Nephron progenitor cell (in vitro differentiated cells): ENCODE measurements at places on chromosomes 6 and 20.
A peak's percentile ranks its signal among the peaks of the same experiment; 100 is the strongest.

GRCh38 chr6:132768051-132768517, 10.4 kb upstream of the VNN2 start:
- peak; percentile 24 for DNase-seq

DNA sequence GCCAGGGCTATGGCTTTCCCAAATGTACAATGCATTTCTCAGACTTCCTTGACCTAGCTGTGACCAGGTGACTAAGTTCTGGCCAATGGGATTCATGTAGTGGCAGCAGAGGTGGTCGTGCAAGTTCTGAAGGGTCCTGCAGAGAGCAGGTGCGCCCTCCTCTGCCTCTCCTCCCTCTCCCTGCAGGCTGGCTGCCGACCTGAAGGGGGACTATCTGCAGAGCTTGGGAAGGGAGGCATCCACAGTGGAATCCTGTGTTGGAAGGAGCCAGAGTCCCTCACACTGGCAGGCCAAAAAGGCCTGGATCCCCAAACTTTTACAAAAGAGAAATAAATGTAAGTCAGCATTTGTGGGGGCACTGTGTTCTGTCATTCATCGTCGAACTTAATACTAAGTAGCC, 66.6 kb downstream of the CDH26 start:
- no peak for DNase-seq

DNA sequence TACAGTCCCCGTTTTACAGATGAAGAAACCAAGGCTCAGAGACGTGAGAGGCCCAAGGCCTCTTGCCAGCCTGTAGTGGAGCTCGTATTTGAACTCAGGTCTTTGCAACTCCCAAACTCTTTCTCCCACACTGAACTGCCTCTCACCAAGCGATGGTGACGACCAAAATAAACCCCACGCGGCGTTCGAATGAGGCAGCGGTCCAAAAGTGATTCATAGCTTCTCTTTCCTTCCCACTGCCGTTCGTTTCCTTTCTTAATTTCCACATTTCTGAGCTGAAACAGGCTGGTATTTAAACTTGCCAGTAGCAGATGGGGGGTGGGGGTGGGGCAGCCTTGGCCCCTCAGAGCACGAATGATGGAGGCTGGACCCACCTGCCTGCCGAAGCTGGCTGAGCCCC, 252.9 kb upstream of the KCNG1 start:
- DNase-seq, result no peak

DNA sequence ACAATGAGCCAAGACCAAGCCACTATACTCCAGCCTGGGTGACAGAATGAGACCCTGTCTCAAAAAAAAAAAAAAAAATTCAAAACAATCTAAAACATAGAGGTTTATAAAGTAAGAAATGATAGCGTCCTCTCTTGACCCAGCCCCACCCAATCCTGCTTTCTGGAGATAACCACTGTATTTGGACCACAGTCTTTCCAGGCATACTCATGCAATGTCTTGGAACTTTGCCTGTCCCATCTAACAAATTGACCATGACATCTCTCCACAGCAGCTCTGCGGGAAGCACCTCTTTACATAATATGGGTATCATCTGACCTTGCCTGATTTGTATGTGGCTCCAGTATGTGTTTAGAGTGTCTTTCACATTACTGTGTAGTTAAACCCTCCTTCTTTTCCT, 9.1 kb upstream of the SHLD1 start:
- no peak for DNase-seq

DNA sequence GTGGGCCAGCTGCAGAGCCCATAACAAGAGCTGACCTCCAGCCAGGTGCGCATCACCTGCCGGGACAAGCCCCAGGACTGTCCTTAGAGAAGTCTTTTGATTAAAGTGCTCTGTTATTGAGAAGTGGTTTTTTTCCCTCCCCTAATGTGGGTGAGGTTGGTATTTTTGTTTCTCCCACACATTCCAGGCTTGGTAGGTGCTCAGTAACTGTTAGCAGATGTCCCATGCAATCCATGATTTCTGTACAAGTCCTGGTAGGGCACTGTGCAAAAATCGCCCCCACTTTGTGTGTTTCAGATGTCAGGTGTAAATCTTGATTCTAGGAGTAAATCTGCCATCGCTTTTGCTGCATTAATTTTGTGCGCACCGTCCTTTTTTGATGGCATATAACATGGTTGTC, 4.7 kb downstream of the FAM210B start:
- DNase-seq, result no peak

DNA sequence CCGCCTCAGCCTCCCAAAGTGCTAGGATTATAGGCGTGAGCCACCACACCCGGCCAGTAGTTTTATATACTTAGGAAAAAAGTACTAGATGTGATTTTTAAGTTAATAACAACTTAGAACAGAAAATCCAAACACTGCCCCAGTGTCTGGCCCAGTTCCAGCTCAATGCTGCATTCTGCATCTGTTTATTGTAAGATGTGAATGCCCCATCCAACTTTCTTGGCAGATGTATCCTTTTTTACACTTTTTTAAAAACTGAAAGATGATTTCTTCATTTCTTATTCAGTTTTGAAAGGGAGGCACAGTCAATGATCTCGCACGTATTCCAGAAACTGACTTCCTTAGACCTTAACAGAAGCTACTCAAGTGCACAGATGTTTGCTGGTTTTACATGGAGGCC, 85.6 kb upstream of the SRSF6 start:
- DNase-seq, result no peak

DNA sequence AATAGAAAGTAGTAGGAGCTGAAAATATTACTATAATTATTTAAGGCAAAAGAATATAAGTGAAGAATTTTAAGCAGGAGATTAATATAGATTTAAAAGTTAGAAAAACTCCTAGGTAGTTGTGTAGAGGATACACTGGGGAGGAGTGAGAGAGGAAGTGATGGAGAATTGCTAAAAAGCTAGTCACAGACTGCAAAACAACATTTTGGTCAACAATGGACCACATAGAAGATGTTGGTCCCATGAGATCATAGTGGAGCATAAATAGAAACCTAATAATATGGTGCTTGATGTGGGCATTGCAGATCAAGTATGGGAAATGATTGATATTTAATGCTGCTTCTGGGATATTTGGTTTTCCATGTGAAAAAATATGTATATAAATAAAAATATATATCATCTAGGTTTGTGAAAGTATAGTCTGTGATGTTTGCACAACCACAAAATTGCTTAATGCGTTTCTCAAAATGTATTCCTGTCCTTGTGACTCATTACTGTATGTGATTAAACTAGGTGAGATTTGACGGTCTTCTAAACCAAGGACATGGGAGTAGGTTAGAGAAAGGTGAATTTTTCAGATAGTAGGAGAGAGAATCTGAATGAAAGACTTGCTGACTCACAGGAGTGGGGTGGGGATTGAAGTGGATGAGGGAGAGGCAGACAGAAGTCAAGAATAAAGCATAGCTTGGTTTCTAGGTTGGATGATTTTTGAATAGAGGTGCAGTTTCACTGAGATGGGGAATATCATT, 174.0 kb downstream of the BCKDHB start:
- DNase-seq, result no peak

DNA sequence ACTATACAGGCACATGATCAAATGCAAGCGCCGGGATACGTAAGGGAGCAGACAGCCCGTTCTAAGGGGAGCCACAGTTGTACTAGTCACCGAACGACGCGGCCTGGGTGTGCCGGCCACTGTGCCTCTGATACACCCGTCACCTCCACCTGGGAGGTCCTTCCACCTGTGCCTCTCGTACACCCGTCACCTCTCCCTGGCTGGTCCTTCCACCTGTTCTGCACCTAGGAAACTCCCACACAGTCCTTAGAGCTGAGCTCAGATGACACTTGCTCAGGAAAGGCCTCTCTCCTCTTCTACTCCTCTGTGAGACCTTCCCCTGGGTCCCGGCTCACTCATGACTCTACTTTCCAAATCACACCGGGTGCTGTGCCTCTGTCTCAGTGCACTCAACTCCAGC, 245.0 kb downstream of the TTLL2 start:
- no peak for DNase-seq

- no peak for DNase-seq
These were observed 176.2 kb downstream of the KIF16B start for GRCh38 chr20:16397086-16397485.

- no peak for DNase-seq
These were observed 67.9 kb downstream of the GCLC start for GRCh38 chr6:53476964-53477363.
